ENCODE measurements at places on chromosomes 7 and 10.

GRCh38 chr10:36700123-36700522 is 425.3 kb upstream of the ANKRD30A start:
- DNase-seq = no peak

GRCh38 chr7:144454-144826 is 47.9 kb upstream of the FAM20C start:
- no peak for DNase-seq

GRCh38 chr7:79520543-79520942 is 67.1 kb upstream of the MAGI2 start:
- no peak for DNase-seq

GRCh38 chr7:155108144-155108901 is 38.2 kb downstream of the HTR5A start:
- DNase-seq = no peak

- DNase-seq = no peak
Observed at GRCh38 chr10:18201877-18202276, 61.7 kb downstream of the CACNB2 start.
